ENCODE measurements at places on chromosomes 5 and 9. TPM values are rescaled to one million over a fixed set of nuclear protein-coding genes. Genes with fewer than 3 reads are reported as not detected.

The SPINK5 gene
- not detected for total RNA-seq

The PPP6C gene
- total RNA-seq, result 23.1 TPM

The EQTN gene
- 1.6 TPM for total RNA-seq

The TAF11L5 gene
- not detected for total RNA-seq

The DMRT3 gene
- 0.16 TPM for total RNA-seq

The MSX2 gene
- total RNA-seq, result not detected

The FAM53C gene
- 26.4 TPM for total RNA-seq

Measured in occipital lobe (tissue), 3 donors.